ENCODE measurements at places on chromosomes 16 and 17. TPM values are rescaled to one million over a fixed set of nuclear protein-coding genes. Genes with fewer than 3 reads are reported as not detected.

- peaks cover 24% of the 10 kb centered on the region for H3K4me1 ChIP-seq
- no peak overlapping the region for H3K4me3 ChIP-seq
- no peak overlapping the region for H3K27ac ChIP-seq
These were observed 4.6 kb downstream of the TAOK1 start for GRCh38 chr17:29394761-29395160.

DNA sequence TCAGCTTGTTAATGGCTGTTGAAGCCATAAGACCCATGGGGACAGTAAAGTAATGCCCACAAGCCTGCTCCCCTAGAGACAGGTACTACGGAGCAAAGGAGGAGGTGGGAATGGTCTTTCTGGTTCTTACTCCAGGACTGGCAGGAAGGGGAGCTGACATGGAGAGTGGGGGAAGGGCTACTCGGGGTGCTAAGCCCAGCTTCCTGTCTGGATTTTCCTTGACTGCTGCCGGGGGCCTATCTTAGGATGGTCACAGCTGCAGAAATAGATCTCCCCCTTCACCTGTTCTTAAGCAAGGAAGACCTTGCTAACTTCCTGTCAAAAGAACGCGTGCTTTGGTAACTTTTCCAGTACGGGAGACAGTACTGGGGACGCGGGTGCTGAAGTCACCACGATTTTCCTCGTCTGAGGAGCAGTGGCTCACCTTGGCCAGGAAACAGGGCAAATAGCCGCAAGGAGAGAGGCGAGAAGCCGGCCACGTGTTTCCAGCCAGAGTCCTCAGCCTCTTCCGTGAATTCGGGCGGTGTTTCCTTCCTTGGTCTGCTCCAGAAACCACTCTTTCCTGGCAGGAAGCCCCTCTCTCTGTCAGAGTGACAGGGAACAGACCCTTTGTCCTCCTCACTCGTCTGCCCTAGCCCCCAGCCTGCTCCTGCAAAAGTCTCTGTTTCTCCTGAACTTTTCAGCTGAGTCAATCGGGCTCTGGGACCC, 656 bp upstream of the PRR29 start:
- peak overlapping the region; percentile 74 for H3K4me3 ChIP-seq
- H3K27ac ChIP-seq = no peak overlapping the region
- no peaks in the 10 kb centered on the region for H3K36me3 ChIP-seq
- peaks cover 5% of the 10 kb centered on the region for H3K4me1 ChIP-seq
- DNase-seq = peak; percentile 25

DNA sequence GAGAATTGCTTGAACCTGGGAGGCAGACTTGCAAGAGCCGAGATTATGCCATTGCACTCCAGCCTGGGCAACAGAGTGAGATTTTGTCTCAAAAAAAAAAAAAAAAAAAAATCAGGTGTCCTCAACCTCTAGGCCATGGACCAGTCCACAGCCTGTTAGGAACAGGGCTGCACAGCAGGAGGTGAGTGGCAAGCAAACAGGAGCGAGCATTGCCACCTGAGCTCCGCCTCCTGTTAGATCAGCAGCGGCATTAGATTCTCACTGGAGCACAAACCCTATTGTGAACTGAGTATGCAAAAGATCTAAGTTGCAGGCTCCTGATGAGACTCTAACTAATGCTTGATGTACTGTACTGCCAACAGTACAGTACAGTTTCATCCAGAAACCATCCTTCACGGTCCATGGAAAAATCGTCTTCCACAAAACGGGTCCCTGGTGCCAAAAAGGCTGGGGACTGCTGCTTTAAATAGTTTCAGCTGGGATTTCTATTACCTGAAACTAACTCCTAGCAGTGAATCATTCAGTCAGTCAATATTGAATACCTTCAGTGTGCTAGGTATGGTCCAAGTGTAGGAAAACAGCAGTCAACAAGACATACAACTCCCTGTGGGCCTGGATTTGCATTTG, 56.3 kb upstream of the DHX40 start:
- H3K4me3 ChIP-seq = no peak overlapping the region
- DNase-seq = no peak
- no peaks in the 10 kb centered on the region for H3K27me3 ChIP-seq

GRCh38 chr17:27529230-27529796, 73.1 kb downstream of the KSR1 start:
- no peaks in the 10 kb centered on the region for H3K27me3 ChIP-seq
- H3K36me3 ChIP-seq = no peaks in the 10 kb centered on the region
- H3K4me1 ChIP-seq = peaks cover 50% of the 10 kb centered on the region
- no peak overlapping the region for H3K4me3 ChIP-seq
- DNase-seq = no peak
- peak overlapping the region; percentile 39 for H3K27ac ChIP-seq

Gene OR4D1
- not detected for total RNA-seq

Gene TSPOAP1
- 7.4 TPM for total RNA-seq
